ENCODE measurements at places on chromosomes 5 and 9.

GRCh38 chr5:83750749-83751148 is 30.1 kb upstream of the HAPLN1 start:
- no peak for DNase-seq

DNA sequence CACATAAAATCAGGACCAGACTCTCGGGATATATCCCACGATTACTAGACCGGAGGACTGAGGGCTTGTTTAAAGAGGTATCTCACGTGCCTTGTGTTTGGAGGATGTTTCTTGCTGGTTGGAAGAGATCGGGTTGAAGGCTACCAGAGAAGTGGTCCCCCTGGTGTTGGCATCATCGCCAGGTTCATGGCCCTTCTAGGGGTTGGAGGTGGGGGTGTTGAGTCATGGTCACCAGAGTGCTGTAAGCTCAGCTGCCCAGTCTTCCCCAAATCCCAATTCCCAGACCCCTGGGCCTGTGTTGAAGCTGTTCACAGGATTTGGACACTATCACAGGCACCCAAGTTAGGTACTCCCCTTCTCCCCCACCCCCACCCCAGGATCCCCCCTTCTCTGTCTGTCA is 29.1 kb upstream of the PRDM12 start:
- DNase-seq = no peak

DNA sequence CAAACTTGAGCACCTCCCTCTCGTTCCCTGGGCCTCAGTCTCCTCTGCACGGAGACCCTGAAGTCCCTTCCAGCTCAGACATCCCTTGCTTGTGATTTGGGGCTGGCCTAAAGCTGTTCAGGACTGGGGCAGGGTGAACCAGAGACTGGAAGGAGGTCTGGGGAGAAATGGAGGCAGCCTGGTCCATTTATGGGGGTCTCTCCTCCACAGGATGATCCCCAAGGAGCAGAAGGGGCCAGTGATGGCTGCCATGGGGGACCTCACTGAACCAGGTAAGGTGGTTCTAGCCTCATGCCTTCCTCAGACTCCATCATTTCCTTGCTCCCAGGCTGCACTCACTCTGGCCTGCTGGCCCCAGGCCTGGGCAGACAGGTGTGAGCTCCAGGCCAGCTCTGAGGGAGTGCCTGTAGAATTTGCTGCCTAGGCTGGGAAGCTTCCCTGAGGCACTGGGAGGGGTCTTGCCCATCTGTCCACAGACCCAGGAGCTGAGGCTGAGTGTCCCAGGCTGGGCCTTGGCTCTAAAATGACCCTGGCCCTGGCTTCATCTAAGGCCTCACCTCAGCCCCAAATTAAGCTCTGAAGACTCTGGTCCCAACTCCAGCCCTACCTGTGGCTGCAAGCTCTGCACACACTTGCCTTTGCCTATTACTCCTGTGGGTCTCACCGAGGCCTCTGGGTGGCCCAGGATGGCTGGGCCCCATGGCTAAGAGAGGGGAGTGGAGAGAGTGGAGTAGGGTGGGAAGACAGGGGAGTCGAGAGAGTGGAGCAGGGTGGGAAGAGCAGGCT is 1.9 kb downstream of the MYOZ3 start:
- DNase-seq = no peak

DNA sequence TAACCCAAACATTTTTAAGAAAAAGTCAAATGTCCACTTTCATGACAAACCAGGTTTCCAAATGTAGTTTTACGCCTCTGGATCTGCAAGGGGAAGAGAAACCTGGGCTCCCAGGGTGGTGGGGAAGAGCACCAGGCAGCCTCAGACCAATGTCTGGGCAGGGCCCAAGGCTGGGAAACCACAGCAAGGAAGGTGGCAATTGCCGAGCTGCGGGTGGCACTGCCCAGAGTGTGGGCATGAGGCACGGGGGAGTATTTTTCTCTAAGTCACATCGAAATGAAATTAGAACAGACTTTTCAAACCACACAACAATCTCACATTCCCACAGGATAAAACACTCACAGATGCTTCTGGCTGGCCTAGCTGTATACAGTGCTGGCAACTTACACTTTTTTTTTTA is 32.6 kb upstream of the RASGEF1C start:
- no peak for DNase-seq

- no peak for DNase-seq
These were observed 68.6 kb upstream of the MAP3K1 start for GRCh38 chr5:56746553-56747339.

Data from urothelium cell line (cell line).